EH (cell line): ENCODE measurements at places on chromosomes 16 and 17.

DNA sequence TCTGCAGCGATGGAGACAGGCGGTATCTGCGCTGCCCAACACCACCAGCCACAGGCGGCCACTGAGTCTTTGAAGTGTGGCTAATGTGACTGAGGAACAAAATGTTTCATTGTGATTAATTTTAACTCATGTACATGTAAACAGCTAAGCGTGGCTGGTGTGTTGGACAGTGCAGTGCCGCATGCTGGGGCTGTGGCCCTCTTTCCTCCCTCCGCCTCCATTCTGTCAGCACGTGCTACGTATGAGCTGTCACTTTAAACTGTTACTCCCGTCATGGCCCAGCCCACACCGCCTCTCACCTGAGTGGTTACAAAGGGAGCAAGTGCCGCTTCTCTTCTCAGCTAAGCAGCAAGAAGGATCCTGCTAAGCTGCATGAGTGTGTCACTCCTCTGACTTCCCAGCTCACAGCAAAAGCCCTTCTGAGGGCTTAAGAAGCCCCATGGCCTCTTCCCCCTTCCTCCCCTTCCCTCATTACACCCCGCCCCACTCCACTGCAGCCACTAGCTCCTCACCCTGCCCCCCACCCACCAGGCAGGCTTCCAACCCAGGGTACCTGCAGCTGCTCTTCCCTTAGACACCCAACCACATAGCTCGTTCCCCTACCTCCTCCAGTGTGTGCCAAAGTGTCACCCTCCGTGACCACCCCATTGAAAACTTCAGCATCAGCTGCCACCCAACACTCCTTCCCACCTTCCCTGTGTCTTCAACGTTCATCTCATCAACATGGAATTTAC, 15.0 kb downstream of the HASPIN start:
- DNase-seq = no peak

DNA sequence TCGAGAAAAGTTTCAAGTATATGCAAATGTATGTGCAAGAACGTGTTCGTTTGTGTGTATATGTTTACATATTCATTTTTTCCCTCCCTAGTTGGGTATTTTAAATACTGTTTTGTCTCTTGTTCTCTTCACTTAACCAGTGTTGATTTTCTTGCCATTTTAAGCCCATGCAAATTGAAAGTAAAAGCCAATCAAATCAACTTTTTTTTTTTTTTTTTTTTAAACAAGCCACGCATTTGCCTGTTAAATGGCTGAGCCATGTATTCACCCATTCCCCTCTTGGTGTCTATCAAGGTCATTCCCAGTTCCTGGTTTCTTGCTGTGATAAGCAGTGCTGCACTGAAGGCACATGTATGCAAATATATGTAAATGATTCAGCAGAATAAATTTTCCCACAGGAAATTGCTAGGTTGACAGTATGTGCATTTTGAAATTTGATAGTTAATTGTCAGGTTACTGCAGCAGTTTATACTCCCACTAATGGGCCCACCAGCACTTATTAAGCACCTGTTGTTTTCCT, 12.2 kb downstream of the ABCC1 start:
- DNase-seq = no peak

- DNase-seq = no peak
Observed at GRCh38 chr17:81230043-81230820, 7.5 kb upstream of the CEP131 start.

GRCh38 chr17:14559264-14560119, 258.6 kb downstream of the HS3ST3B1 start:
- DNase-seq = no peak

- no peak for DNase-seq
Observed at GRCh38 chr17:10415161-10415560, 6.6 kb downstream of the MYH8 start.

DNA sequence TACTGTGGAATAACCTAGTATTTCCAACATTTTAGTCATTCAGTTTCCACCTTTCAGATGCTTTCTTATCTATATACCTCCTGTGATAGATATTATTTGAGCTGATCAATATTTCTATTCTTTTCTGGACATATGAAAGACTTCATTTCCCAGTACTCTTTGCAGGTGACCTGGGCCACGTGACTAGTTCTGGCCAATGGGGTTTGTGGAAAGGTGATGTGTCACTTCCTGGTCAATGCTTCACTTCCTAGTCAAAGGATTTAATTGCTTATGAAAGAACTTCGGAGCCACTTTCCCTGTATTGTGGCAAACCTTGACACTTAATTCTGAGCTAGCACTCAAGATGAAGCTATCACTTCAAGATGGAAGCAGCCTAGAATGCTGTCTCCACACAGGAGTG, 248.9 kb upstream of the FOXF1 start:
- DNase-seq = peak; percentile 47

- DNase-seq = peak; percentile 100
Observed at GRCh38 chr17:45092911-45093430, 31.9 kb downstream of the NMT1 start.

GRCh38 chr17:70795620-70796019, 626.3 kb downstream of the KCNJ2 start:
- no peak for DNase-seq

GRCh38 chr16:28610595-28611191, 849 bp upstream of the SULT1A1 start:
- DNase-seq = no peak

DNA sequence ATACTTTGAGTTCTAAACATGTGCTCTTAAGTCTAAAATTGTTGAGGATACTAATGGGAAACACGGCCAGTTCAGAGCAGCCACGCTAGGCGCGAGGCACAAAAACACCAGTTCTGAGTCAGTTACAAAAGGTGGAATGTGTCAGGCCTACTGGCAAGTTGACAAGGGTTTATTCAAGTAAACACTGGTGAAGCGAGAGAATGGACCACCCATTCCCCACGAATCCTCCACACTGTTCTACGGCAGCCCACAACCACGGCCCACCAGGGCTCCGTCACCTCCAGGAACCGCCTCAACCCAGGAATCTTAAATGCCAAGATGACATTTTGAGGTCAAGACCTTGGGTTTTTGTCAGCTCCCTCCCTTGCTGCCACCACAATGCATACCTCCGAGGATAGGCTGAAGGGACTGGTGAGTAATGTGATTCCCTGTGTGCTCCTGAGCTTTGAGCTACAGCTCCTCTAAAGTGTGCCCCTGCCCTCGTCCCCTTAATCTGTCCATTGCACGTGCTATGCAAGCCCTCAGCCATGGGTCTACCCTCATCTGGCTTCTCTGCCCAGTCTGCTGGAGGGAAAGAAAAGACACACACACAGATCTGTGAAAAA, 28.5 kb upstream of the TRAP1 start:
- DNase-seq = peak; percentile 18

- no peak for DNase-seq
Observed at GRCh38 chr17:80857756-80858171, 133.9 kb upstream of the CHMP6 start.
